Brain (organoid and tissue), 16 donors: ENCODE measurements at places on chromosomes 4 and X.
A peak's percentile ranks its signal among the peaks of the same experiment; 100 is the strongest.

GRCh38 chrX:134948333-134949241 is 42.2 kb upstream of the SMIM10 start:
- DNase-seq, result no peak

- DNase-seq, result peak; percentile 48
Measured at GRCh38 chr4:103915224-103915869, 195.6 kb upstream of the TACR3 start.

DNA sequence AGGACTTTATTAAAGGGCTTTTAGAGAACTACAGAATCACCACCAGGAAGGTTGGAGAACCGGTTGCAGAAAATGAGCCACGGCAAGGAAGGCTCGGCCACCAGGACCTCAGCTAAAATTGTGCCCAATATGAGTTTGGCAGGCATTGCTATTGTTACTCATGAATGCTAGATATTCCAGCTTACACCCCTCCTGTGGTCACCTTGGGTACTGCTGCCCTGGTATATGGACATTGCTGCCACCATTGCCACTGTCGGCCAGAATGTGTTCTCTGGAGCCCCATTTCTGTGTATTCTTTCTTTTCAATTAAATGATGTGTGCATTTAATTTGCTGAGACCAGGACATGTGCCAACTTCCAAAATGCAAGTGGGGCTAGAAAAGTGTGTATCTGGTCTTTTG is 626.7 kb upstream of the BOD1L1 start:
- peak; percentile 43 for DNase-seq

DNA sequence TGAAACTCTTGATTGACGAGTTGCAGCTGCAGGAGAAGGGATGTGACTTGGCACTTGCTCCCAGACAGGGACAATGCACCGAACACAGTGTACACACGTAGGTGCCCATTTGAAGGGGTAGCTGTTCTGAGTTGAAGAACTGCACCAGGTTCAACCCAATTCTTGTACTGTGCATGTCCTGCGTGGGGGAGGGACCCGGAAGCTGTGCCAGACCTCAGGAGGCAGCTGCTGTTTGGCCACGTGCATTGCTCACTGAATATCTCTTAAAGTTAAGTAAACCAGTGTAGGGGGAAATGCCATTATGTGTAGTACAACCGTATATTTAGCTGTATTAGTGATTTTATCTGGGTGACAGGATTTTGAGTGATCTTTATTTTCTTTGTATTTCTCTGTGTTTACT is 12.0 kb upstream of the RBBP7 start:
- DNase-seq, result peak; percentile 39

- no peak for DNase-seq
Measured at GRCh38 chr4:22019676-22020075, 71.1 kb upstream of the KCNIP4 start.

GRCh38 chr4:133402616-133403015 is 253.5 kb downstream of the PCDH10 start:
- DNase-seq, result no peak

DNA sequence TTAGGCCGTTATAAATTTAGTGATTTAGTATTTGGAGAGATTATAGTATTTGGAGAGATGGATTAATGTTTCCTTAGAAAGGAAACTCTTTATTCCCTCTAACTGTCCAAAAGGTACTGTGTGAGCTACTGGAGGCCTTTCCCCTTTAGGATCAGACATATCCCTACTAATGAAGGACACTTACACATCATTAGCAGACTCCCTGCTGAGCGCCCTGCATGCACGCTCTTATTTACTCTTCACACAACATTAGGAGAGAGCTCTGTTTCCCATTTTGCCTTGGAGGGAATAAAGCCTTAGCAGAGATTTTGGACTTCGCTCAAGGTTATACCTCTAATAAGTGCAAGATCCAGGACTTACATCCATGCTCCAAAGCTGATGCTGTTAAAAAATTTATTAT is 17.8 kb upstream of the STOX2 start:
- peak; percentile 73 for DNase-seq

GRCh38 chr4:40458683-40459082 is 123.5 kb downstream of the CHRNA9 start:
- no peak for DNase-seq

GRCh38 chr4:39655211-39655610 is 16.5 kb upstream of the SMIM14 start:
- no peak for DNase-seq
